Psoas muscle (tissue), 8 donors: ENCODE measurements at places on chromosomes 3 and 15. TPM values are rescaled to one million over a fixed set of nuclear protein-coding genes. Genes with fewer than 3 reads are reported as not detected.

GASK1A gene
- 1.5 TPM for total RNA-seq

PLEKHO2 gene
- 6.2 TPM for total RNA-seq

SIDT1 gene
- total RNA-seq: 0.08 TPM

LRTM1 gene
- total RNA-seq: not detected

SLC6A1 gene
- total RNA-seq: 0.74 TPM

MINAR1 gene
- 0.20 TPM for total RNA-seq

DNA sequence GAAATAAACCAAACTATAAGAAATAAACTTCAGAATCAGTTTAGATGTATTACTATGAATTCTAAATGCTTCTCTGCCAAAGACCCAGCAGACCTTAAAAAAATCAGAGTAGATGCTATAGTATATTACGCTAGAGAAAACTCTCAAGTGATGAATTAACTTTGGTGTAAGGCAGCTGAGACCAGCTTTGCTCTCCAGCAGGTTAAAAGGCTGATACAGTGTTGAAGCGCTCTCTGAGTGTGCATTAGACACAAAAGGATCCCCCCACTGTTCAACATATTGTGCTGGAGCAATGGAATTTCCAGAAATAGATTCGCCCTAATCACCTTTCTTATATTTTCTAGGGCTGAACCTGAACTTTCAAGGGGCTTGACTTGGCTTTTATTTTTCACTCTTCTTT, 190.0 kb downstream of the EFHB start:
- no peaks in the 10 kb centered on the region for H3K4me1 ChIP-seq
- no peak overlapping the region for H3K27ac ChIP-seq
- H3K27me3 ChIP-seq: no peaks in the 10 kb centered on the region
- DNase-seq: no peak
- no peaks in the 10 kb centered on the region for H3K36me3 ChIP-seq

DNA sequence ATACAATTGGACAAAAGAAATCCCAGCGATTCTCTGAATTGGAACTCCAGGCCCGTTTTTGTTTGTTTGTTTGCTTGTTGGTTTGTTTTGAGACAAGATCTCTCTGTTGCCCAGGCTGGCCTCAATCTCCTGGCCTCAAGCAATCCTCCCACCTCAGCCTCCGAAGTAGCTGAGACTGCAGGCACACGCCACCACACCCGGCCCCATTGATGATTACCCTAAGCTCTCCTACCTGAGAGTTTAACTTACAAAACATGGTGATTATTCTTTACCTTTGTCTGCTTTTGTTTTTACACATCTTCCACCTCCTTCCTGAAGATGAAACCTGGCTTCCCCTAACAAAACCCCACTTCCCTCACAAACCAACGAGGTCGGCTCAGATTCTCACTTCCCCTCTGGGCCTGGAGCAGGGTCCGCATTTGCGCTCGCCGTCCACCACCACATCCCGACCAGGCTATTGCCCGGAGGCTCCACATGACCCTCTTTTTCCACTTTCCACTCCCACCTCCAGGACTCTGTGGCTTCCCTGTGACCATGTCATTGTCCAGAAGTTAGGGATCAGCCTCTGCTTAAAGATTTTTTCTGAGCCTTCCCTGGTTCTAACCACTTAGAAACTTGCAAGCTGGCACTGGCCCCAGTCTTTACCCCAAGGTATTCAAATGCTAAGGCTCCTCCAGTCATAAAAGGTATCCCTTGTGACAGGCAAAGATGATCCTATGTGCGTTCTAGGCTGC, 14.8 kb downstream of the KLHL6 start:
- DNase-seq: no peak
- H3K27ac ChIP-seq: no peak overlapping the region
- no peak overlapping the region for H3K4me3 ChIP-seq
- H3K27me3 ChIP-seq: no peaks in the 10 kb centered on the region
- no peaks in the 10 kb centered on the region for H3K36me3 ChIP-seq

GRCh38 chr3:151462278-151462780, 1.5 kb upstream of the IGSF10 start:
- H3K4me1 ChIP-seq: no peaks in the 10 kb centered on the region
- DNase-seq: no peak
- H3K27ac ChIP-seq: no peak overlapping the region
- no peak overlapping the region for H3K4me3 ChIP-seq
- H3K36me3 ChIP-seq: no peaks in the 10 kb centered on the region

DNA sequence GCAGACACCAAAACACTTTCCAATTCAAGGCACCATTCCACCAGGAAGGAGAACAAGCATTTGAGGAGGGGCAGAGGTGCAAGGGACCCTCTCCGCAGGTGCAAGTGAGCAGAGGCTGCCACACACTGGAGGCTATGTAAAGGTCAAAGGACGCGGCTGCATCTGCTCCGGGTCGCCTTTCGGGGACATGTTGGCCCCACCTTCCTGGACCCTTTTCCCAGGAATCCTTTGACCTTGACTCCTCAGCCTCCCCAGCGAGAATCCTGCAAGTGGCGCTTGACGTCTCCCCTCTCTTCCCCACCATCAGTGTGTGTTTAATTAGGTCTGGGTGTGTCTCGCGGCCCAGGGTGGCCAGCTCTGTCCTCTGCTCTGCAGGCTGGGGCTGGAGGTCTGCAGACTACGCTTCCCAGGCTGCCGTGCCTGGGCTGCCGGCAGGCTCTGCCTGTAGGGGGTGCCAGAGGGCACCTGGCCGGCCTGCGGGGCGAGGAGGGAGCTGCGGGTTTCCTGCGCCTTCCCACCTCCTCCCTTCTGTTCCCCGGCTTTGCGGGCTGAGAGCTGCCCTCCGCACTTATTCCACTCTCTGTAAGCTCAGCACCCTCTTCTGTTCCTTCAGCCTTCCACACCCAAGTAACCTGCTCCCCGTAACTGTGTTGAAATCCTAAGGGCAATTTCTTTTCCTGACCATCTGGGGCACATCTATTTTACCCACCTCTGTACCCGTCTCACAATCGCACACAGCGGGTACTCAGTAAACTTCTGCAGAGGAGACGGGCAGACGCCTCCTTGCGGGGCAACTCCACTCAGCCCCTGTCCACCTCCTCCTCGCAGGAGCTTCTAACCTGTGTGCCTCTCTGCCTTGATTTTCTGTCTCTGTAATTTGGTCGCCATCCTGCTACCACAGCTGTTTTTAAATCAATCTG, 129.8 kb downstream of the NSMCE3 start:
- H3K36me3 ChIP-seq: no peaks in the 10 kb centered on the region
- H3K27ac ChIP-seq: no peak overlapping the region
- no peak overlapping the region for H3K4me3 ChIP-seq
- no peaks in the 10 kb centered on the region for H3K4me1 ChIP-seq
- no peaks in the 10 kb centered on the region for H3K27me3 ChIP-seq

DNA sequence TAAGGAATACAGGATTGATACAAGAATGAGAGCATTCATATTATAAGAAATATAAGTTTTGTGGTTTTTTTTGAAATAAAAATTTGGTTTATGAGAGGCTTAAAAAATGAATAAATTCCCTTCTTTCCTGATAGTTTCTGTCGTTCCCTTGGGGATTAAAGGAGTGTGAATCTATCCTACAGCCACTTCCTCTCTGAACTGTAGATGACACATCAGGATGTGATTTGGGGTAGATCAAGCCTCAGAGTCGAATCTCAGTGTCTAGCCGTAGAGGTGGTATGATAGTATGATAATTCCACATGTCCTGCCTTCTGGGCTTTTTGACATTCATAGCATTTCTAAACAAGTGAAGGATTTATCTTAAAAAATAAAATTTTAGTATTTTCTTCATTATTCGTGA, 343.1 kb downstream of the LPP start:
- no peaks in the 10 kb centered on the region for H3K36me3 ChIP-seq
- peaks cover 8% of the 10 kb centered on the region for H3K4me1 ChIP-seq
- no peaks in the 10 kb centered on the region for H3K27me3 ChIP-seq

DNA sequence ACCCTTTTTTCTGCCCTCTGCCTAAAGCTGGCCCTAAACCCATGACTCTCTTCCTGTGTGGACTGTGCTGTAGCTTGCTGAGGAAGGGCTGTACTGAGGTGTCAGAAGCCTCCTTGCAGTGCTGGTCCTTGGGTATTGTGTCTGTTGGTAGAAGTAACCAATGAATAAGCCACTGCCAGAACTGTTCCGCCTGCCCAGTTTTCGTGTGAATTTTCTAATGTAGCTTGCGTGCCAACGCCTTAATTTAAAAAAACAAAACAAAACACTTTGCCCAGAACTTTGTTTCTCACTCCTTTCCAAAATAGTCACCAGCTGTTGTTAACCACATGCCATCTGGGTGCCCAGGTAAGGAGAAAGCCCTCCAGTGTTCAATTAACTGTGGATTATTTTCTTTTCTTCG, 101.9 kb downstream of the KLHL25 start:
- H3K4me3 ChIP-seq: no peak overlapping the region
- DNase-seq: no peak
- no peak overlapping the region for H3K27ac ChIP-seq
- H3K27me3 ChIP-seq: no peaks in the 10 kb centered on the region
- H3K4me1 ChIP-seq: peaks cover 6% of the 10 kb centered on the region

DNA sequence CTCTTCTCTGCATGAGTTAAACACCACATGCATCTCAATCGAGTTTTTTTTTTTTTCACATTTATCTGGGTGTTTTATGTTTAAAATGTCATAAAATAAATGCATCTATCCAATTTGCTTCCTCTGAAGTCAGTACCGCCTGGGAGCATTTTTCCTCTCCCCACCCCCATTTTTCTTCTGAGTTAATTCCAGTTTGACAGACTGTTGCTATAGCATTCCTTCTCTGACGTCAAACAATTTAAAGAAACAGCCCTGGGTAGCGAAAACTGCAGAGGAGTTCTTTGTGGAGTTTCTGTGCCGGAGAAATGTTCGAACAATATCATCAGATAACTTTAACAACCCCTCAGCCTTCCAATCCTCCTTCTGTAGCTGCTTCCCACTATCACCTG, 900 bp upstream of the GNB4 start:
- no peaks in the 10 kb centered on the region for H3K36me3 ChIP-seq
- H3K27ac ChIP-seq: peak overlapping the region; percentile 80
- H3K27me3 ChIP-seq: no peaks in the 10 kb centered on the region

GRCh38 chr15:99142562-99142961, 37.7 kb downstream of the SYNM start:
- H3K4me3 ChIP-seq: no peak overlapping the region
- H3K4me1 ChIP-seq: peaks cover 33% of the 10 kb centered on the region
- H3K27ac ChIP-seq: peak overlapping the region; percentile 76
- DNase-seq: no peak
- H3K36me3 ChIP-seq: peaks cover 7% of the 10 kb centered on the region
- no peaks in the 10 kb centered on the region for H3K27me3 ChIP-seq

- H3K4me1 ChIP-seq: peaks cover 21% of the 10 kb centered on the region
- peak; percentile 83 for DNase-seq
- H3K27ac ChIP-seq: peak overlapping the region; percentile 86
- no peaks in the 10 kb centered on the region for H3K36me3 ChIP-seq
Measured at GRCh38 chr15:62940755-62941361, 101.7 kb upstream of the TPM1 start.

DNA sequence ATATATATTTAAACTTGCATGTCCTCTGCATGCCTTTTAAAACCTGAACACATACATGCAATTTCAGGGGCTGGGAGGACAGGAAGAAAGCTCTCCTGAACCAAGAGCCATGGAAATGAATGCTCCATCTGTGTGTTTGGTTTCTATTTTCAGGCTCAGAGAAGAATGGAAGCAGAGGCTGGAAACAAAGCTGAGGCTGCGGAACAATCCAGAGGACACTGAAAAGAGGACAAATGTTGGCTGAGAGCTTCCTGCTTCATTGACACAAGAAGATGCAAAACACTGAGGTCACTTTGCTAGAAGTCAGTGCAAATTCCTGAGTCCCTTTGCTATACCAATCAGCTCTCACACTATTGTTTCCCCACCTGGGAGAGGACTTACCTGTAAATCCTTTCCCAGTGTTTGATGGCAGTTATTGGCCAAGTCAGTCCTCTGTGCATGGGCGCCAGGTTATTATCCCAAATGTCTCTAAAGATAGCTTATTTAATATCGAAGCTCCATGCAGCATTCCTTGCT, 12.7 kb downstream of the FAM240A start:
- H3K36me3 ChIP-seq: no peaks in the 10 kb centered on the region
- no peaks in the 10 kb centered on the region for H3K27me3 ChIP-seq
- peaks cover 12% of the 10 kb centered on the region for H3K4me1 ChIP-seq
- no peak overlapping the region for H3K4me3 ChIP-seq

DNA sequence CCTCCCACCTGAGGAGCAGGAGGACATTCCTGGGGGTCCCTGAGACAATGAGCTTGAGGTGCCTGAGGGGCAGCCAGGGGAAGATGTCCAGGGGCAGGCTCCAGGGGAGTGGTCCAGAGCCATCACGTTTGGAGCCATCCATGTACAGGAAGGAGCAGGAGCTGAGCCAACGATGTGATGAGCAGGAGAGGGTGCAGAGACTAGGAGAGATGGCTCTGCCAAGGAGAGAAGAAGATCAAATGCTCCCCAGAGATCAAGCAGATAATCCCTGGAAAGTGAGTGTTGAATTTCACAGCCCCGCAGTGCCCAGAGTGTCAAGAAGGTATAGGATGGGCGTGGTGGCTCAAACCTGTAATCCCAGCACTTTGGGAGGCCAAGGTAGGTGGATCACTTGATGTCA, 97.8 kb upstream of the HERC1 start:
- no peaks in the 10 kb centered on the region for H3K27me3 ChIP-seq
- DNase-seq: no peak
- H3K36me3 ChIP-seq: peaks cover 49% of the 10 kb centered on the region
- no peak overlapping the region for H3K27ac ChIP-seq

GRCh38 chr3:144772372-144772771, 800.7 kb downstream of the DIPK2A start:
- H3K4me1 ChIP-seq: peaks cover 26% of the 10 kb centered on the region
- H3K27ac ChIP-seq: peak overlapping the region; percentile 38
- no peaks in the 10 kb centered on the region for H3K27me3 ChIP-seq

DNA sequence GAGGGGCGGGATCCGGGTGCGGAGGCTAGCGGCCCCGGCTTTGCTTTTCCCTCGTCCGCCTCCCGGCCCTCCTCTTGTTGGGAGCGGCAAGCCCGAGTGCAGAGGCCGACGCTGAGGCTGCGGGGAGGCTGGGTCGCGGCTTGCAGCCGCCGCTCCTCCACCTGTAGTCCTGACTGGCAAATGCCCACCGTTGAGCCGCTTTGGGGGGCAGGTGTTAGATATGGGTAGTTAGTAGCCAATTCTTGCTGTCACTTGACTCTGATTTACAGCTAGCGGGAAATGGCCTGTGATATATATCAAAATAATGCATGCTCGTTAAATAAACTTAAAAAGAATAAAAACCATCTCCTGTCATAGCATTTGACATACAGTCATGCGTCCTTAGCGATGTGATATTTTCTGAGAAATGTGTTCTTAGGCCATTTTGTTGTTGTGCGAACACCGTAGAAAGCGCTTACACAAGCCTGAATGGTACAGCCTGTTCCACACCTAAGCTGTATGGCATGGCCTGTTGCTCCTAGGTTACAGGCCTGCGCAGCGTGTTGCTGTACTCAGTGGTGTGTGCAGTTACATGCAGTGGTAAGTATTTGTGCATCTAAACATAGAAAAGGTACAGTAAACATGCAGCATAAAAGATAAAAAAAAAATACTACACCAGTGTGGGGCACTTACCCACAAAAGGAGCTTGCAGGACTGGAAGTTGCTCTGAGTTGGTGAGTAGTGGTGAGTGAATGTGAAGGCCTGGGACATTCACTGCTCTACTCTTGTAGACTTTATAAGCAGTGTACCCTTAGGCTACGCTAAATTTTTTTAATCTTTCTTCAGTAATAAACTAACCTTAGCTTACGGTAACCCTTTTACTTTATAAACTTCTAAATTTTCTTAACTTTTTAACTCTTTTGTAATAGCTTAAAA, 873 bp downstream of the CAPN7 start:
- peak; percentile 19 for DNase-seq
- H3K27ac ChIP-seq: peak overlapping the region; percentile 99
- peak overlapping the region; percentile 91 for H3K4me3 ChIP-seq
- H3K27me3 ChIP-seq: no peaks in the 10 kb centered on the region
